Karpas-422 (cell line): ENCODE measurements at places on chromosomes 1 and 21.

- no peak overlapping the region for H3K4me3 ChIP-seq
- H3K27me3 ChIP-seq = no peaks in the 10 kb centered on the region
- H3K36me3 ChIP-seq = no peaks in the 10 kb centered on the region
- no peak for DNase-seq
These were observed 17.6 kb upstream of the DHCR24 start for GRCh38 chr1:54904476-54905048.

DNA sequence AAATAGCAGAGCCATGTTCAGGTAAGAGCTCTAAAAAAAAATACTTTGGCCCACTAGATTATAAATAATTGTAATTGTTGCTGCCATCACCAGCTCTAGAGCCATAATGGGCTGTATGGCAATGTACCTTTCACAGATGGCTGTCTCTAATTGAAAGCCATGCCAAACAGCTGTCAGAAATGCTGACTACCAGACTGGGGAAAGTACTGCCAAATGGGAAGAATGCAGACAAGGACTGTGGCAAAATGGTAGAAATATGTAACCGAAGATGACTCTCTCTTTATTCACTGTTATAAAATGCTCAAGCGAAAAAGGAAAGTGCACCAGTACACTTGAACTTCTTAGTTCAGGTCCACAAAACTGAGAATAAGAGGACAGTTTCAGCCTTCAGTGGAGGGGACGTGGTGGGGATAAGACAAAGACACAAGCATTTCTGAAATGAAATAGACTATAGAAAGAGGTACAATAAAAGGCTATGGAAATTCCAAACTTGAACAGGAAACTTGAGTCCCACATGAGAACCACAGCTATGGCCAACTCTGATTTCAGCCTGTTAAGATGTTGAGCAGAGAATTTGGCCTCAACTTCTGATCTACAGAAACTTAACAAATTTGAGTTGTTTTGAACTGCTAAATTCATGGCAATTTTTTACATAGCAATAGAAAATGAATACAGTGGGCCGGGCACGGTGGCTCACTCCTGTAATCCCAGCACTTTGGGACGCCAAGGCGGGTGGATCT, 46.5 kb upstream of the LPGAT1 start:
- H3K27me3 ChIP-seq = no peaks in the 10 kb centered on the region
- no peak overlapping the region for H3K4me3 ChIP-seq
- H3K4me1 ChIP-seq = no peaks in the 10 kb centered on the region
- no peaks in the 10 kb centered on the region for H3K36me3 ChIP-seq
- DNase-seq = no peak
- H3K27ac ChIP-seq = no peak overlapping the region

DNA sequence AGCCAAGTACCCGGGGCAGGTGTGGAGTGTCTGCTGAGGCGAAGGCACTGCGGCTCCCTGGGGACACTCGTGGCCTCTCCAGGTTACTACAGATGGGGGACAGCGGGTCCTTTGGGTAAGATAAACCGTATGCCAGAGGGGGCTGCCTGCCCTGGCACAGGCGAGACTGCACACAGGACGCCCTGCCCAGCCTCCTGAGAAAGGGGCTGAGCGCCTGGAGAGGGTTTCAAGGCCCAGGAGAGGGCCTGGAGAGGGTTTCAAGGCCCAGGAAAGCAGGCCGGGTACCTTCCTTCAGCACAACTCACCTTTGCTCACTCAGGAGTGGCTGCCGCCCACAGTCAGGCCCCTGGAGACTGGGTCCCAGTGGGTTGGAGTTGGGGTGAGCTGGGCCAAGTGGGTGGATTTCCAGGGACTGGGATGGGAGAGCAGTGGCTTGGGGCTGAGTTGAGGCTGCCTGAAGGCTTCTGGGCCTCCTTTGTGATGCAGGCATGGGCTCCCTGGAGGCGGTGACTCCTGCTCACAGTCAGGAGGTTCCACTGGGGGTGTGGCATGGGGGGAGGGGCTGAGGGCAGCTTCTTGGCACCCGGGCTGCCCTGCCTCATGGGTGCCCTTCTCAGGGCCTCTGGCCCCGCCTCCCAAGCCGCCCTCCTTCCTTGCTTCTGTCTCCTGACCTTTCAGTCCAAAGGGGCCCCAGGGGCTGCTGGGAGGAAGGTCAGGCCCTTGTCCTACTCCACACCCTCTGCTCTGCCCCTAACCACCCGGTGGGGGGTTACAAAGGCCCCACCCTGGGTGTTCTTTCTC, at the start of gene MMEL1:
MMEL1 (minus strand) TSS at position 456 of the 801 bp plus-strand sequence. CDS start 3,532 bp downstream, outside the sequence.
- H3K36me3 ChIP-seq = no peaks in the 10 kb centered on the region
- H3K4me1 ChIP-seq = no peaks in the 10 kb centered on the region
- no peak within 1 kb of the TSS for H3K27ac ChIP-seq
- H3K4me3 ChIP-seq = no peak within 1 kb of the TSS
- H3K27me3 ChIP-seq = peaks cover 5% of the 10 kb centered on the region; the same call in 1 of the 2 replicates

GRCh38 chr1:117665556-117666270, 59.9 kb downstream of the TENT5C start:
- H3K4me3 ChIP-seq = no peak overlapping the region
- DNase-seq = no peak
- H3K27ac ChIP-seq = no peak overlapping the region
- no peaks in the 10 kb centered on the region for H3K36me3 ChIP-seq
- H3K4me1 ChIP-seq = no peaks in the 10 kb centered on the region
- H3K27me3 ChIP-seq = no peaks in the 10 kb centered on the region

- no peaks in the 10 kb centered on the region for H3K27me3 ChIP-seq
- H3K4me1 ChIP-seq = peaks cover 100% of the 10 kb centered on the region
- H3K27ac ChIP-seq = peak overlapping the region; percentile 99
- peak; percentile 81 for DNase-seq
- peak overlapping the region; percentile 58 for H3K4me3 ChIP-seq
- H3K36me3 ChIP-seq = peaks cover 44% of the 10 kb centered on the region
These were observed 3.2 kb downstream of the MYBPH start for GRCh38 chr1:203172184-203173010.

DNA sequence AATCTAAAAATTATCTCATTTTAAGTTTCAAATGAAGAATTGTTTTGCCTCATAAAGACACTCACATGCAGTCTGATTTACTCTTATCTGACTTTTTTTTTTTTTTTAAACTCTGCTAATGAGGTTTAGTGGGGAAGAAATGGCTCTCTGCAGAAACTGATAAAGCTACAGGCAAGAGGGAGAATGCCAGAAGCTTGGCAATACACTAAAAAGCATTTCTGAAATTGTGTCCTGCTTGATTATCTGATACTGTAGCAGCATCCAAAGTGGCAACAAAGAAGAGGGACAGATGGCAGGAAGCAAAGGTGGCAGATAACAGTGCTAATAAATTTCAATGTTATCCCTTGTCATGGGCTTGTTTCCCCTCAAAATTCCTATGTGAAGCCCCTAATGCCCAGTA, 1744.9 kb downstream of the NCAM2 start:
- H3K4me1 ChIP-seq = no peaks in the 10 kb centered on the region
- no peaks in the 10 kb centered on the region for H3K36me3 ChIP-seq
- no peak for DNase-seq
- no peak overlapping the region for H3K4me3 ChIP-seq
- no peaks in the 10 kb centered on the region for H3K27me3 ChIP-seq
- H3K27ac ChIP-seq = no peak overlapping the region

GRCh38 chr1:93672069-93672468, 9.6 kb downstream of the BCAR3 start:
- no peaks in the 10 kb centered on the region for H3K27me3 ChIP-seq
- no peak overlapping the region for H3K4me3 ChIP-seq
- DNase-seq = no peak
- no peaks in the 10 kb centered on the region for H3K36me3 ChIP-seq
- no peaks in the 10 kb centered on the region for H3K4me1 ChIP-seq

DNA sequence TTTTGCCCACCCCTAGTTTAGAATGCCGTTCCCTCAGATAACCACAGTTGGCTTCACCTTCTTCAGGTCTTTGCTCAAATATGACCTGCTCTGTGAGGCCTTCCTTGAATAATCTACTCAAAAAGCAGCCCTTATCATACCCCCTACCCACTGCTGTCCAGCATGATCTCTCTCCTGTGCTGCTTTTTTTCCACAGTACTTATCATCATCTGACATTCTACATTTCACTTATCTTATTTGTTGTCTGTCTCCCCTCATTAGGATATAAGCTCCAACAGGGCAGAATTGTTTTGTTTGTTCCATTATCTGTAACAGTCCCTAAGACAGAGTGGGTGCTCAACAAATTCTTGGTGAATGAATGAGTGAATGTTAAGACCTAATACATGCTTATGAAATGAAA, 18.1 kb downstream of the USP24 start:
- peaks cover 6% of the 10 kb centered on the region for H3K4me1 ChIP-seq
- no peak for DNase-seq
- peaks cover 19% of the 10 kb centered on the region; the same call in 1 of the 2 replicates for H3K36me3 ChIP-seq
- H3K27me3 ChIP-seq = no peaks in the 10 kb centered on the region

DNA sequence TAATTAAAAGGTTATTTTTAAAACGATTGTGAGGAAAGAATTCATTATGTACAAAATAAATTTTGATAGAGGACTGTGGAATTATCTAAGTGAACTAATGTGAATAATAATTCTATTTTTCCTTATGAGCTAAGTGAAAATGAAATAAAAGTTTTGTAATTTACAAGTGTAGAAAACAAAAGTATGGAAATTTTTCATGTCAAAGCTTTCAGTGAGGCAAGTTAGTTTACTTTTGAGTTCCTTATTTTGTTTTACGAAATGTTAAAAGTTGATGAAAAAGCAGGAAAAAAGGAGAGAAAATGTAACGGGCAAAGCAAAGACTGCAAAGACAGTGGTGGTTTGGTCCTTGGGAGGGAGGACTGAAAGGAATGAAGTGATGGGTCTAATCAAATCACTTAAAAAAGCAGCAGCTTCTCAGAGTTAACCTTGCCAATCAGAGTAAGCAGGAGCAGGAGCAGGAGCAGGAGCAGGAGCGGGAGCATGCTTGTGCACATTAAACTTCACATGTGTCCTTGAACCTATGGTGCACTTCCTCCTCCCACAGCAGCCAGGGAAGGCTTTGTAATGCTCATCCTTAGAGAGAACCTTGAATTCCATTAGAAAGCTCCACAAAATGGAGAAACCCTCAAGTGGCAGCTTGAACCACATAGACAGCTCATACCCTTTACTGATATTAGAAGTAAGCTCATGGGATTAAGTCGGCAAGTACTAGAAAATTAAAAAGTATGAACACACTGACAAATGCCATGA, 133.4 kb downstream of the LHX4 start:
- no peak for DNase-seq
- peaks cover 53% of the 10 kb centered on the region for H3K4me1 ChIP-seq
- no peak overlapping the region for H3K4me3 ChIP-seq

- no peaks in the 10 kb centered on the region for H3K36me3 ChIP-seq
- no peaks in the 10 kb centered on the region for H3K27me3 ChIP-seq
- no peak for DNase-seq
- H3K4me1 ChIP-seq = no peaks in the 10 kb centered on the region
- no peak overlapping the region for H3K27ac ChIP-seq
- H3K4me3 ChIP-seq = no peak overlapping the region
These were observed 176.9 kb downstream of the KAZN start for GRCh38 chr1:14775434-14775833.

- H3K27ac ChIP-seq = no peak overlapping the region
- H3K36me3 ChIP-seq = no peaks in the 10 kb centered on the region
- H3K4me3 ChIP-seq = no peak overlapping the region
These were observed 109.0 kb downstream of the KCNH1 start for GRCh38 chr1:211024901-211025300.

- H3K4me1 ChIP-seq = no peaks in the 10 kb centered on the region
- no peaks in the 10 kb centered on the region for H3K27me3 ChIP-seq
- H3K27ac ChIP-seq = no peak overlapping the region
- DNase-seq = no peak
- H3K4me3 ChIP-seq = no peak overlapping the region
These were observed 681.5 kb downstream of the MATN1 start for GRCh38 chr1:30041741-30042437.

GRCh38 chr1:14738235-14738634, 139.8 kb downstream of the KAZN start:
- peaks cover 14% of the 10 kb centered on the region for H3K4me1 ChIP-seq
- no peak overlapping the region for H3K27ac ChIP-seq
- H3K36me3 ChIP-seq = no peaks in the 10 kb centered on the region
- no peak for DNase-seq
